ENCODE measurements at places on chromosomes 5 and 9.

GRCh38 chr9:114526807-114527206, 21.5 kb upstream of the WHRN start:
- no peak for DNase-seq

DNA sequence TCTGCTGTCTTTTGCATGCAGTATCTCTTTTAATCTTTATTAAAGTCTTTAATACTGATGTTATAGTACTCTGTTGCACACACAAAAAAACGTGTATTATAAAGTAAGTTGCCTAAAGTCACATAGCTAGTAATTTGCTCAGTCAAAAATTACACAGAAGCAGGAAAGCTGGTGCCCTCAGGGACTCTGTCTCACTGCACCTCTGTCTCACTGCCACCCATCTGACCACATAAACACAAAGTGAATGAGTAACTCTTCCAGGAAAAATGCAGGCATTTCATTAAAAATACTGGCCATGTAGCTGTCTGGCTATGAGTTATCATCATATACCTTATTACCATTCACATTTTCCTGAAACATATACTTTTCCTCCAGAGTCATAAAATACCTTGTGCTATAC, 591.7 kb downstream of the CSNK1G3 start:
- no peak for DNase-seq

DNA sequence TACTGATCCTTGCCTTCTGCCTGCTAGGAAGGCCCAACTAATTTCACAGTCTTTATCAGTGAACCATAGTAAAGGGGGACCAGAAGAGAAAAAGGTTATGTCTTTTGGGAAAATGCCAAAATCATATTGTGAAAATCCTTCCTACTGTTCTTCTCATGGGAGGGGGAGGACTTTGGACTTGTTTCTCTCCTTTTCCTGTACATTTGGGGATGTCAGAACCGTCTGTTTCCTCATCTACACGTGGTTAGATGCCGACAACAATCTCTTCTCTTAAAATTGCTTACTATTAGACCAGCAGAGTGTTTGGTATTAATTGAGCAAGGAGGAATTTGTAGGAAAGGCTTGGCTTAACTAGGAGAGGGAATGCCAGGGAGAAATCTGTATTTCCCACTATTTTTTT, 77.2 kb downstream of the TMC1 start:
- no peak for DNase-seq

DNA sequence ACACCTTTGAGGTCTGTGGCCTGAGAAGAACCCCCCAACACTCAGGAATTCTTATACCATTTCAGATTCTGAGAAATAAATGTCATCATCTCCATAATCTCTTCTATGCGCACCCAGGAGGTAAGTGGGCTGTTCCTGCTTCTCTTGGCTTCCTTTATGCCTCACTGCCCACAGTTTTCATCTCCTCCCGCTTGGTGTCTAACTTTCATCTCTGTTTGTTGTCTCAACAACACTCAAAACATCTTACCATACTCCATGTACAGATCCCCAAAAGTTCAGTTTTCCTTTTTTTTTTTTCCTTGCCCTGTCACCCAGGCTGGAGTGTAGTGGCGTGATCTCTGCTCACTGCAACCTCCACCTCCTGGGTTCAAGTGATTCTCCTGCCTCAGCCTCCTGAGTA, 170.2 kb upstream of the FREM1 start:
- no peak for DNase-seq

DNA sequence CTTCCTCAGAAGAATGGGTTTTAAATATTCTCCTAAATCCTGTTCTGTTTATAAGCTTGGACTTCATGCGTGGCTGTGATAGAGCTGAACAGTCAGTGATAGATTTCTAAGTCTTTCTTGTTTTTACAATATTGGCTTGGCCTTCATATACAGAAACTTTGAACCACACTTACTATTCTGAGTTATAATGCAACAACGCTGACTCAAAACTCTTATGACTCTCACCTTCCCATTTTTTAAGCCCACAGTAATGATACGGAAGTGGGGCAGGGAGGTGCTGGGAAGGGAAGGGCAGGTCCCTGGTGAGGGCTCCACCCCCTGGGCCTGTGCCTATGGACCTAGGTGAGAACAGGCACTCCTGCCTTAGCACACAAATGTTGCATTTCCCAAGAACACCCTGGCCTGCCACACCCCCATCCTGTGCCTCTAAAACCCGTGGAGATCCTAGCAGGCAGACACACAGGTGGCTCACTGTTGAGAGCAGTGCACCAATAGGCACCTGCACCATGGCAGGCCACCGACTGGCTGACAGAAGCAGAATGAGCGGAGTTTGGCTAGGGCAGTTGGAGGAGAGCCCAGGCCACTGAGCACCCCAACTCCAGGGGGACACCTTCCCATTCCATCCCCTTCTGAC, 376.7 kb downstream of the GABRG2 start:
- DNase-seq, result no peak

- DNase-seq, result no peak
These were observed 20.1 kb upstream of the CFAP157 start for GRCh38 chr9:127686461-127687393.

- DNase-seq, result no peak
These were observed 57.8 kb upstream of the LHFPL2 start for GRCh38 chr5:78706381-78706780.

DNA sequence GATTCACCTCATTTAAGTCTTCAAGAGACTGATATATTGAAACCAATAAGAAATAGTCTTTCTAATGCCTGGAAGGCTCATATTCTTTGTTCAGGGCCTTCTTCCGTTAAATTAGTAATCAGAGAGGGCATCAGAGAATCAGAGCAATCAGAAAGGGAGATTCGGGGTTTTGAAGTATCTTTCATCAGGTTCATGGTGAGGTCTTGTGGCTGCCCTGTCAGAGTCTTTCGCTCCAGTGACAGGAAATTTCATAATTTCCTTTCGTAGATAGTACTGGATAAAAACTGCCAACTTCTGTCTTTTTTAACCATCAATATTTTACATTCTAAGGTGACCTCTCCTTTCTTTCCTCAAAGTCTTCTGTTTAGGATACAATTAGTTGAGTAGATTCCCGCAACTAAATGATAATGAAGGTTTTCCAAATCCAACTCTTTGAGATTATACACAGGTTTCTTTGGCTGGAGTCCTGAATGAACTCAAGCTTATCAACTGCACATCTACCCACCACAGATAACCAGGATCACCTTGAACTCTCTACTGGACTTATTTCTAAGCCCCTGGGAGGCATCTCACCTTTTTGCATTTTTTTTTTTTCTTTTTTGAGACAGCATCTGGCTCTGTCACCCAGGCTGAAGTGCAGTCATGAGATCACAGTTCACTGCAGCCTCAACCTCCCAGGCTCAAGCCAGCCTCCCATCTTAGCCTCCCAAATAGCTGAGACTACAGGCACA, 5.5 kb downstream of the IL31RA start:
- no peak for DNase-seq

GRCh38 chr5:67170767-67171166, 25.8 kb downstream of the CD180 start:
- DNase-seq, result no peak

GRCh38 chr9:136351252-136351800, 12.2 kb downstream of the DNLZ start:
- DNase-seq, result no peak

- DNase-seq, result no peak
These were observed 44.6 kb downstream of the BTNL9 start for GRCh38 chr5:181084621-181085195.

DNA sequence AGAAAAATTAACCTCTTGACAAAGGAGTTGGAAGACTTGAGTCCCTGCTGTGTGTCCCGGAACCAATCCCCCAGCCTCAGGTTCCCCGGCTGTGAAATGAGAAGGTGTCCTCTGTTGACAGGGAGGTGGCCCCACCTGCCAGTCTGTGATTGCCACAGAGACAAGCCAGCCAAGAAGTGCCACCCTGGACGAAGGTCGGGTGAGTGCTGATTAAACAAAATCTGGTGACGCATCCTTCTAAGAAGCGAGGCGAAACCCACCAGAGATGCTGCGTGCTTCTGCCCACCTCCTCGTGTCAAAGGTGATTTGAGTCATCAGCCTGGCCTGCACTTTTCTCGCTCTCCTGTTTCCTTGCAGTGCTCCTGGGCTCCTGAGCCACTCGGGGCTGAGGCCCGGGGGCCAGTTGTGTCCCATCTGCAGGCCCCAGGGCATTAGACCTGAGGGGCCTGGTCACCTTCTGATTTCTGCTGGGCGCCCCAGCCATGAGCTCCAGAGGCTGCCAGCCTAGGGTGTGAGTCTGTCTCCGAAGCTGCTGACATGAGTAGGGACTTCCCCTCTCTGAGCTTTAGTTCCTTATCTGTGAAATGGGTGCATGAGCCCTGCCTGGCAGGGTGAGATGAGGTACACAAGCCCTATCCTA, 28.7 kb downstream of the NEK6 start:
- DNase-seq, result peak; percentile 78

DNA sequence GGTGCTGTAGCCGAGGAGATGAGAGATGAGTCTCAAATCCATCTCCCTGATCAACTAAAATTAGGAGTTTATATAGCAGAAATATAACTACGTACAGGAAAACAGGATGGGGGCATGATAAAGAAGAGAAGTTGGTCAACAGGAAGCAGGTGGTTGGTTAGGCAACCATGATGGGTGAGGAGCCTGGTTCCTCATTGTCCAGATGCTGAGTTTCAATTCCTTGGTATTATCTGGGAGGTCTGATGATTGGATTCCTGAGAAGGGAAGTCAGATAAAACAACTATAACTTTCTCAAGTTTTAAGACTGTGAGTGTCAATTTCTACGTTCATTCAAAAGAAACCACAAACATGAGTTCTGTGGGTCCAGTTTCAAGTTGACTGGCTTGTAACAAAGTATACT, 323.9 kb downstream of the MTRR start:
- DNase-seq, result no peak

DNA sequence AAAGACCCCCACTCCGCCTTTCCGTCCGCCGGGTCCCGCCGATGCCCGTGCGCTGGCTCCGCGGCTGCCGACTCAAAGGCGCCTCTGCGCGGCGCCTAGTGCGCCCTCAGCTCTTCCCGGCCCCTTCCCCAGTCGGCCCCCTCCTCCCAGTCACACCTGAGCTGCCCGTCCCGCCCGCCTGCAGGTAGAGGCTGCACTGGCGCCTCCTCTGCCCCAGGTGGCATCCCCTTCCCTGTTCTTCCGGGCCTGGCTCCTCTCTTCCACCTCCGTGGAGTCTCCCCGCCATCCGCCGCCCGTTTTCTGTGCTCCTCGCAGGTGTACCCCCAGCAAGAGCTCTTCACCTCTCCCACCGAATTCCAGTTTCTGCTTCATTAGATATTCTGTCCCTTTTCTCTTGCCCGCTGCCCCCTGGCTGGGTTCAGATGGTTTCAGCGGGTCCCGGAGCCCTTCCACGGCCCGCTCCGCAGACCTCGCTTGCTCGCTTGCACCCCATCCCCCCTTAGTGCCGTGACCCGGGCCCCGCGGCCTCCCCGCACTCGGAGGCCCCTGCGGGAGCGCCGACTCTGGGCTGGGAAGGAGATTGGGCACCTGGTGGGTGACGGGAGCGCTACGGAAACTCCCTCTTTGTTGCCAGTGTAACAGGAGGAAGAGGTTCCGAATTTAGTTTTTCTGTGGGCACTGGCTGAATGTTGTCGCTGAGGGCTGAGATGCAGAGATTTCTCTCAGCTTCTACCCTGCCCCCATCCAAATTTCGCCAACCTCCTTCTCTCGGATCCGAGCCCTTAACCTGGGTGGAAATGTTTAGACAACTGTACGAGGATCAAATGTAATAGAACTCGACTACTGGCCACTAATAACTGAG, 809 bp downstream of the SLC44A1 start:
- peak; percentile 53 for DNase-seq

GRCh38 chr5:74951865-74952264, 85.7 kb upstream of the FAM169A start:
- DNase-seq, result no peak

GRCh38 chr9:71120501-71121247, 747 bp downstream of the TRPM3 start:
- no peak for DNase-seq

DNA sequence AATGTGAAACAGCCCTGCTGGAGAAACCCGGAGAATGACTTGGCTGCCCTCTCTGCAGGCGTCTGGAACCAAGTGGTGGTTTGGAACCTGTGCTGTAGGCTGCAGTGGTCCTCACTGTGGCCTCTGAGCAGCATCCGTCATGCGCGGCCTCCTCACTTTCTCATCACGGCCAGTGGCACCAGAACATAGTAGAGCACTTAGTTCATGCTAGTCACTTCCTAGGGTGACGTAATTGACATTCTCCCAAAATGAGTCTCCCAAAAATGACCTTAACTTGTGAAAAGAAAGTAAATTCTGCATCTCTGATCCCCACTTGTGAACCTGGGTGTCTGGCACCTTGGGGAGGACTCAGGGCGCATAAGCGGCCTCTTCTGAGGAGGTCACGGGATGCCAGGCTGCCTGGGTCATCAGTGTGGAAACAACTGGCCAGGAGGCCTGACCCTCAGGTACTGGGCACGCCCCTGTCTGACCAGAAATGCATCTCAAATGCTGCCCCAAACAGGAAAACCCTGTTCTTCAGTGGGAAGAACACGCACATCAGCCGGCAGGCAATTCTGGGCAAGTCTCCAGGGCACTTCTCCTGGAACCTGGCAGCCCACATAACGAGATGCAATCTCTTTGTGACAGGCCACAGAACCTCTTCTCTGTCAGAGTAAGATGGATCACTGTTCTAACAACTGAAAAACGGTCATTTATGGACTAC, 36.6 kb upstream of the SPTLC1 start:
- DNase-seq, result no peak

- peak; percentile 35 for DNase-seq
These were observed 61.4 kb downstream of the ARHGEF28 start for GRCh38 chr5:73687357-73687756.

- DNase-seq, result no peak
These were observed 63.9 kb downstream of the SERINC5 start for GRCh38 chr5:80191991-80192398.

GRCh38 chr9:111812337-111812736, 17.6 kb upstream of the SHOC1 start:
- no peak for DNase-seq

GRCh38 chr5:50863534-50864170, 197.2 kb downstream of the PARP8 start:
- no peak for DNase-seq

GRCh38 chr9:98888801-98889421, 54.8 kb upstream of the COL15A1 start:
- DNase-seq, result no peak

- no peak for DNase-seq
These were observed 69.8 kb downstream of the CMYA5 start for GRCh38 chr5:79759436-79759835.

DNA sequence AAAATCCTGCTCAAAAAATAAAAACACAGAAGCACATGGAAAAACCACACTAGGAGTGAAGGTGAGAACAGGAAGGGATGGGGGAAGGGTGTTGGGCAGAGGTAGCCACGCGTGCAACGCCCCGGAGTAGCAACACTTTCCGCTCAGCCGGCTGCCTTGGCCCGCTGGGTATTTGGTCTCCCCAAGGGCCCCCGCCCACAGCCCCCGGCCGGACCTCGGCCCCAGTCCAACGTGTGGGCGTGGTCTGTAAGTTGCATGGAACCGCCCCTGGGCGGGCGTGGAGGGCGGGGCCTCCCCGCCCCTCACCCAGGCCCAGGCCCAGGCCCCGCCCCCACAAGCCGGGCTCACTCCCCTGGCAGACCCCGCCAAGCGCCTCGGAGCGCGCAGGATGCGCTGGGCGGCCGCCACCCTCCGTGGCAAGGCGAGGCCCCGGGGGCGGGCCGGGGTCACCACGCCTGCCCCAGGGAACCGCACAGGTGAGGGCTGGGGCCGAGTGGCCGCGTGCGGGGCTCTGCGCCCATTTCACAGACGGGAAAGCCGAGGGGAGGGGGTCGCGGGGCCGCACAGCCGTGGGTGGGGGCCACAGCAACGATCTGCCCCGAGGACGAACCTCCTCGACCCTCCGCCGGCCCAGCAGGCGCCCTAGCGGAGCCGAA, at the start of gene SUSD3:
Gene SUSD3 (plus strand): TSS at position 347 of the 656 bp plus-strand sequence. CDS start 42 bp downstream, at position 389.
- peak; percentile 92 for DNase-seq
